Activated CD8-positive, alpha-beta memory T cell treated with anti-CD3 and anti-CD28 coated beads for 1 hour (primary cell): ENCODE measurements at places on chromosomes 5 and 9.

DNA sequence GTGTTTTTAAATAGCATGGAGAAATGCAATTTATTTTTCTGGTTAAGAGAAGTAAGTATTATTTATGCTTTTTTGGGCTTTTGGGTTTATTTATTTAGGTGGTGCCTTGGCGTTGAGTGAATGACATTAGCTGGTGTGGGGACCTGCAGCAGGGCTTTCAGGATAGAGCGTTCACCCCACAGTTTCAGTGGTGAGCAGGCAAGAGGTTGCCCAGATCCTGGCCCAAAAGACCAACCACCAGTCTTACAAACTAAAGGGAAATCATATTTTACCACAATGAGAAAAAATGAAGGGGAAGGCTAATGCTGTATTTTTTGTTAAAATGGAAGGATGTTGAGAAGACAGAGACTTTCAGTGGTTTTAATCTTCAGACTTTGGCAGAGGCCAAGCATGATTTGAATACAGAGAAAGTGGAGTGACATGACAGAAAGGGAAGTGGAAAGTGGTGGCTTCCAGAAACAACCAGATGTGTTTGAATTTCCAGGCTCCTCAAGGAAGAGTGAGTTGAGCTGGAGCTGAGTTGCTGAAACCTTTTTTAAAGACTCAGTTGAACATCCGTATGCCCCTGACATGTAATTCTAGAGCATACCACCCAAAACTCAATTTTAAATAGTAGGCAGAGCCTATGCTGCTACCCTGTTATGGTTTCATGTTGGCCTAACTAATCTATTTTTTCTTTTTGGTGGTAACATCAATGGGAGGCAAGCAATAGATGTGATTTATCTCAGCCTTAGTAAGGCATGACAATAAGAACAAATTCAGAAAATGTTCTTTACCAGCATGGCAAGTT lies 94.8 kb downstream of the AOPEP start:
- no peak for DNase-seq

- no peak for DNase-seq
Observed at GRCh38 chr9:126043681-126044080, 282.9 kb upstream of the MVB12B start.

GRCh38 chr5:73311291-73312110 lies 137.1 kb downstream of the FOXD1 start:
- no peak for DNase-seq

GRCh38 chr9:88197781-88198340 lies 59.6 kb upstream of the SPATA31C2 start:
- DNase-seq: no peak

- no peak for DNase-seq
Observed at GRCh38 chr9:78189001-78189400, 46.9 kb upstream of the CEP78 start.

DNA sequence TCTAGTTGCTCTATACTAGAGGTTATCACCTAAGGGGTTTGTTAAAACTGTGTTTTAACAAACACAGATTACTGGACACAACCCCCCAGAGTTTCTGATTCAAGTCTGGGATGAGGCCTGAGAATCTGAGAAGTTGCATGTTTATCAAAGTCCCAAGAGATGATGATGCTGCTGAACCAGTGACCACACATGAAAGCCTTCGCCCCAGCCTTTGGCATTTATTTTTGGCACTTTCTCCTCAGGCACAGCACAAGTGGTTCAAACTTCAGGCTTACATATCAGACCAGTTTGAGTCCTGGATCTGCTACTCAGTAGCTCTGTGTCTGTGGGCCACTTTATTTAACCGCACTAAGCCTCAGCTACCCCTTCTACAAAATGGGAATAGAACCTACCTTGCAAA lies 407.2 kb upstream of the PIK3R1 start:
- no peak for DNase-seq

DNA sequence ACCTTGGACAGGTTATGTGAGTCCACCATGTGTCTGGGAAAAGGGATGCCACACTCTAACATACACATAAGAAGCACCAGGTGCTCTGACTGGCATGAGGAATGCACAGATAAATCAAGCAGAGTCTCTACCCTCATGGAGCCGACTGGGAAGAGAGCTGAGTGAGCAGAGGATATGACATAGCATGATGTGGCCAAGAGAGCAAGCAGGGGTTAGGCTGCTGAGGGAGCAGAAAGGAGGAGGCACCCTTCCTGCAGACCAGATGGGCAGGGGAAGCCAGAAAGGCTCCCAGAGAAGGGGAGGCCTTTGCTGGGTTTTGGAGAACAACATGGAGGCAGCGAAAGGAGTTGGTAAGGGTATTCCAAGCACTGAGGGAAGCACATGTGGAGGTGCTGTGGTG lies 223.1 kb downstream of the GNA14 start:
- no peak for DNase-seq

GRCh38 chr9:136107953-136108647 lies 10.6 kb downstream of the TMEM250 start:
- no peak for DNase-seq

DNA sequence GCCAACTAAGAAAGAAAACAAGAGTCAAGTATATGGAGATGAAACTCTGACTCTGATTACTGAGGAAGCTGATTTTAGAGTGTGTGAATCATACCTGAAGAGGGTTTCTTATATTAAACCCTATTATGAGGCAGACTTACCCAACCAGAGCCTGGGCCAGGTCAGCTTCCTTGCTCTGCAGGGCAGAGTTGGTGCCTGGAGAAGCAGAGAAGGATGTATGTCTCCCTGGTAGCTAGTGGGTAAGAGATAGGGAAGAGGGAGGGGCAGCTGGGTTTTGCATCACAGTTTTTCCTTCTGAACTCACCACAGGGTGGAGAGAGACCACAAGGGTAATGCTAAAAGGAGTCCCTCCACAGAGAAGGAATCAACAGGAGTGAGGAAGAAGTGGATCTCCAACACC lies 104.1 kb downstream of the CMYA5 start:
- DNase-seq: no peak

- DNase-seq: no peak
Observed at GRCh38 chr9:111711548-111711947, 50.1 kb downstream of the GNG10 start.

DNA sequence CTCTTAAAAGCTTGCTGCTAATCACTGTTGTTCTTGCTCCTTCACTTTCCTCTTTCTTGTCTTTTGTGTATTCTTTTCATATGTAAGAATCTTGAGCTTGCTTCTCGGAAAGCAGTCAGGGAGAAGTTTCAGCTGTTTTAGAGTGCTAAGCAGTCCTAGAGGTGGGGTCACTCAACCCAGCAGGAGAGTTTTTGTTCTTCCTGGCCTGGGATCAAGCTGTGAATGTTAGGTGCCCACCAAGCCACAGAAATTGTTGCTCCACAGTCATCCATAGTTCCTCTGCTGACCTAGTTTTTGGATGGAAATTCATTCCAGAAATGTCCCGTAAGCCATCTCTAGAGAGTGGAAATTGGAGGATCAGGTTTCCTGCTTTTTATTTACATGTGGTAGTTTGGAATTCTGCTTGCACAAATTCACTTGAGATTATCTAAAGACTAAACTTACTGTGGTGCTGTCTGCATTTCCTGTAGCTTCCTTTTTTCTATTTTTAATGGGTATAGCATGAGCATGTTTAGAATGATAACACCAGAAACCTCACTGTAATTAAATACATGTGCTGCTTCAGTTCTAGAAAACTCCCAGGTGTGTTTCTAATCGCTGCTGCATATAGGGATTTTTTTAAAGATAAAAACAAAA lies 108.7 kb downstream of the MAST4 start:
- DNase-seq: no peak
